Cardiac ventricle fibroblast (primary cell): ENCODE measurements at places on chromosomes 3 and 15. TPM values are rescaled to one million over a fixed set of nuclear protein-coding genes. Genes with fewer than 3 reads are reported as not detected.

Gene IVD
- total RNA-seq, result 39.0 and 41.2 TPM in 2 replicates

Gene HES1
- total RNA-seq, result 5.3 and 7.1 TPM in 2 replicates

Gene BNC1
- 0.68 and 1.2 TPM in 2 replicates for total RNA-seq

Gene MOBP
- not detected in 2 replicates for total RNA-seq

Gene KCNMB3
- 0.37 and 1.1 TPM in 2 replicates for total RNA-seq

Gene ACTRT3
- total RNA-seq, result 4.5 and 6.4 TPM in 2 replicates

Gene ZNF620
- 0.12 and 0.29 TPM in 2 replicates for total RNA-seq

Gene ADPRH
- 0.49 and 2.0 TPM in 2 replicates for total RNA-seq

Gene MST1R
- 0.34 TPM in 1 of 2 replicates, not detected in the other for total RNA-seq

Gene IP6K2
- 56.8 and 63.0 TPM in 2 replicates for total RNA-seq
